ENCODE measurements at places on chromosomes 13 and 19.

GRCh38 chr19:49896863-49897621, at the start of gene IL4I1:
IL4I1 (minus strand) TSS chr19:49896887; CDS start chr19:49896160, 727 bp downstream.
- peak; percentile 53 for DNase-seq

GRCh38 chr13:46543287-46543686, 9.7 kb upstream of the LRCH1 start:
- no peak for DNase-seq

GRCh38 chr19:42431486-42431885, 4.3 kb upstream of the LIPE start:
- DNase-seq = no peak

DNA sequence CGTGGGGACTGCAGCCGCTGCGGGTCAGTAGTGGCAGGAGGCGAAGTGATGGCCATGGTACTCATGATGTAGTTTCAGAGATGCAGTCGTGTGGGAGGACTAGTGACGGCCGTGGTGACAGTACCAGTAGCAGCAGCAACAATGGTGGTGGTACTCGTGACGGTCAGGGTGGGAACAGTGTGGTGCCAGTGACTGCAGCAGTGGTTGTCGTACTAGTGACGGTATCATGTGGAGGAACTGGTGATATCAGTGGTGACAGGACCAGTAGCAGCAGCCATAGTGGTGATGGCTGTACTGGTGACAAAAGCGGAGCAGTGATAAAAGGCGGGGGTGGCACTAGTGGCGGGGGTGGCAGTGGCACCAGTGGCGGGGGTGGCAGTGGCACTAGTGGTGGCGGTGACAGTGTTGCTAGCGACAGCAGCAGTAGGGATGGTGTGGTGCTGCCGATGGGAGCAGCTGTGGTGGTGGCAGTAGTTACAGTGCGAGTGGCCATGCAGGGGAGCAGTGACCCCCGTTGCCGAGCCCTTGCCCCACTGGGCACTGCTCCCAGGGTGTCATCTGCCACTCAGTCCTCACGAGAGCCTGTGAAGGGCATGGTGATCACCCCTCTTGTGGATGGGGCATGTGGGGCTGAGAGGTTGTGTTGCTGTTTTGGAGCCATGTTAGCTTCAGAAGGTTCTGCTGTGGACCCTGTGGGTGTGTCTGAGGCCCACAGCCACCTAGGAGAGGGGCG, 22.7 kb downstream of the ADPRHL1 start:
- DNase-seq = no peak

DNA sequence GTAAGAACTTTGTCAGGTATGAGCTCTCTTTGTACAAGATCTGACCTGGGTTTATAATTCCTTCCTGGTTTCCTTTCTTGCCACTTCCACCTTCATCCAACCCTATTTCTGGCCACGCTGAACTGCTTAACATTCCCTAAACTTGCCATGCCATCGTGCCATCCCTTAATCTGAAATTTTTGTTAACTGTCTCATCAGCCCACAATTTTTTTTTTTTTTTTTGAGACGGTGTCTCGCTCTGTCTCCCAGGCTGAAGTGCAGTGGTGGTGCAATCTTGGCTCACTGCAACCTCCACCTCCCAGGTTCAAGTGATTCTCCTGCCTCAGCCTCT, 144.6 kb downstream of the GGACT start:
- no peak for DNase-seq

- DNase-seq = no peak
Observed at GRCh38 chr19:43651758-43652545, 12.3 kb upstream of the CADM4 start.

GRCh38 chr13:82407321-82407720, 1475.0 kb downstream of the SLITRK1 start:
- no peak for DNase-seq

- no peak for DNase-seq
Observed at GRCh38 chr19:14073925-14074838, 1.6 kb downstream of the MISP3 start.

GRCh38 chr19:50725218-50725910, 2.2 kb downstream of the CLEC11A start:
- no peak for DNase-seq

DNA sequence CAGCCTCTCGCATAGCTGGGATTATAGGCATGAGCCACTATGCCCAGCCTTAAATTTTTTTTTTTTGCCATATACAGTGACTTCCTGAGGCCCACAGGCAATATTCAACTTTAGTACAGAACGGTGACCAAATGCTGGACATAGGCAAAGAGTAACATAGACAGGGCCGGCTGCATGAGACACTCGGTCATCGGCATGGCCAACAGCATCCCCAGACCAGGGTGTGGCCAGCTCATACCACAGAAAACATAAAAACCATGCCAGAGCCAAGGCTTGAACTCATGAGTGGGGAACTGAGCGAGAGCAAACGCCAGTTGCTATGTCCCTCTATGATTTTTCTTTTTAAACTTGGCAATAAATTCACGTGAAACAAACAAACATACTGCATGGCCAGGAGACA, 17.0 kb downstream of the KANK2 start:
- no peak for DNase-seq

DNA sequence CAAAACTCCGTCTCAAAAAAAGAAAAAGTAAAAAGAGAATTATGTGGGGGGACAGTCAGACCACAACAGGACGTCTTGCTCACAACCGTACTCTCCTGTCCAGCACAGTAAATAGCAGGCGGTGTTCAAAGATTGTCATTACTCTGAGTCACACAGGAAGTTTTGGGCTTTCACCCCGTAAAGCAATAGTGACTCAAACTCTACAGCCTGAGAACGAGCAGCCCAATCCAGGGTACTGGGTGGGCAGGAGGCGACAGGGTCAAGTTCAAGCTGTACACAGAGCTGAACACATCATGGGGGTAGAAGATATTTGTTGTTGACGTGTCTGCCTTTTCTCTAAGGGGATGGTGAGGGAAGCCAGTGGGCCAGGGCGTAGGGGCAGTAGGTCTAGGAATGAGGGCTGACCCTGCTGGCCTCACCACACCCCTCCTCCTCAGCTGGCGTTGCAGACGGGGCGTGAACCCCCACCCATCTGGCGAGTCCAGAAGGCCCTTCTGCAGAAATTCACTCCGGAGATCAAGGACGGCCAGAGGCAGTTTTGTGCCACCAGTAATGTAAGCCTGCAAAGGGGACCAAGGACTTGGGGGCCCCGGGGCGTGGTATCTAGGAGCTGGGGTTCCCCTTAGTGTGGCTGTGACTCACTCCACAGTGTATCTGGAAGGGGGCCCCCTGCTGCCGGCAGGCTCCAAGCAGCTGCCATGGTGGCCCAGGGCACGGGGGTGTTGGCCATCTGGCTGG, 23.3 kb downstream of the PRR12 start:
- DNase-seq = no peak

DNA sequence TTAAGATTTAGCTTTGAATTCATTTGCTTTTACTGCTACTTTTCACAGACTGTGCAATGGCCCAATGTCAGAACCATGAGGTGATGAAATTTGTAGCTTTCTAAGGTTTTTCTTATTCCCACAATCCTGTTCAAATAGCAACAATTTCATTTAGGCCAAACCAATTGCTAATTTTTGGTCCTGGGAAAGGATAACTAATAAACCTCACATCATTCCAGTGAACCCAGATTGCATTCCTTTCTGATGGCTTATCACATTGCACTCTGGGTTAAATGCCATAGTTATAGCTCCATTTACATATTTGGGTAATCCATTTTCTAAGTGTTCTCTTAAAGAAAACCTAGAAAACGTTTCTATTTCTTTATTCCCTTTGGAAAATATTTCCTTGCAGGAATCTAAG, 22.9 kb upstream of the POMP start:
- DNase-seq = no peak

DNA sequence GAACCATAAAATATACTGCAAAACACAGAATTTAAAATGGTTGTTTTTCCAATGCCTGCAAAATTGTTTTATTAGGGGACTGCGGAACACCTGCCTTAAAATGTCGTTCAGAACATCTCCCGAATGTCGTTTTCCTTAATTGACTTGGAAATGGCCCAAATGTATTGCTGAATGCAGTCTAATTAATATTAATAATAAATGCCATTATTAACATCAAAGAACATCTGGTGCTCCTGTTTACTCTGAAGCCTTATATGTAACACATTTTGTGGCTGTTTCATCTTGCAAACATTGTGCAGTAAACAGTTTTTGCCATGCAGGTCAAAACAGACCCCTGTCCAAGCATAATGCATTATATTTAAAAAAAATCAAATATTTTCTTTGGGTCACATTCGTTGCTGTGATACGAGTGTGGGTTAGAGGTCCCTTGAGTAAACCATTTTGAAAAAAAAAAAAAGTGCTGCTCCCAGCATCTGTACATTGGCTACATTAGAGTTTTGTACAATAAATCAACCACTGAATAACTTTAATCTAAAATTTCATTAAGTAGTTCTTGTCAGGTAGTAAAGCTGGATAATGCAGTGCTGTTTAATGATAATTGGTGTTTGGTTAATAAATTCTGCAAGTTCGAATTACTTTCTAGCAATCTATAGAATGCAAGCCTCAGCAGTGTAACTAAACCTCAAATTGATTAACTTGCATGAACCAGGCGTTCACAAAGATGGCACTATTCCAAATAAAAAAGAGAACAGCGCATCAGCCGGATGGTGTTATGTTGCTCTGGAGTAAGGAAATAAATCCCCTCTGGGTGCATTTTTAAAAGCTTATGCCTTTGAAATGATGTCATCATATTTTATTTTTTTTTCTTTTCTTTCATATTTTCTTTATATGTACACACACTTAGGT, 140.2 kb downstream of the ZNF536 start:
- no peak for DNase-seq

- no peak for DNase-seq
Observed at GRCh38 chr13:107373551-107373950, 805.6 kb upstream of the ARGLU1 start.

DNA sequence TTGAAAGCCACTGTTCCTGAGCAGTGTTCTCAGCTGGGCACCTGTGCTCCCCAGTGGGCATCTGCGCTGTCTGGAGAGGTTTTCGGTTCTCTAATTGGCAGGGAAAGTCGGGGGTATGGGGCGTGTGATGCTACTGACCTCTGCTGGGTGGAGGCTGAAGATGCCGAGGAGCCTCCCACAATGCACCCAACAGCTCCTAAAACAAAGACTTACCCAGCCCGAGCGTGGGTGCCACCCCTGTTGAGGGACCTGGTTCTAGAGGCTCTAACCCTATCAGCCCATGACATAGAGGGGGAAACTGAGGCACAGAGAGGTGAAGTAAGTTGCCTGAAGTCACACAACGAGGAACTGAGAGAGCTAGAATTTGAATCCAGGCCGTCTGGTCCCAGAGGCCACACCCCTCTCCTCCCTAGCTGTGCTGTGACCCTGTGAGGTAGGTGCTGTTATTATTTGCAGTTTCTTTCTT, 2.3 kb downstream of the SPACA4 start:
- no peak for DNase-seq

DNA sequence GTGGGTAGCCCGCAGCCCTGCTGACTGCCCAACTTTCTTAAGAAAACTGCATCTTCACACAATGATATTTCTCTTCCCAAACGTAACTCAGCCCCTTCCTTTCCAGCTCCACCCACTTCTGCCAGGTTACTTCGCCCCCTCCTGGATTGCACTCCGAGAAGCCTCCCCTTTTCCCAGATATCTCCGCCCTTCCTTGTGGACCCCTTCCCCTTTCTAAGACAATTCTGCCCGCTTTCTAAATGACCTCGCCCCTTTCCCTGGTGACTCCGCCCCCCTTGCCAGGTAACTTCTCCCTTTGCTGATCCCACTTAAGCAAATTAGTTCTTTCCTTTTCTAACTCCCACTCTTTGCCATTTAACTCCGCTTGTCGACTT, 2.6 kb downstream of the VSIG10L start:
- no peak for DNase-seq

DNA sequence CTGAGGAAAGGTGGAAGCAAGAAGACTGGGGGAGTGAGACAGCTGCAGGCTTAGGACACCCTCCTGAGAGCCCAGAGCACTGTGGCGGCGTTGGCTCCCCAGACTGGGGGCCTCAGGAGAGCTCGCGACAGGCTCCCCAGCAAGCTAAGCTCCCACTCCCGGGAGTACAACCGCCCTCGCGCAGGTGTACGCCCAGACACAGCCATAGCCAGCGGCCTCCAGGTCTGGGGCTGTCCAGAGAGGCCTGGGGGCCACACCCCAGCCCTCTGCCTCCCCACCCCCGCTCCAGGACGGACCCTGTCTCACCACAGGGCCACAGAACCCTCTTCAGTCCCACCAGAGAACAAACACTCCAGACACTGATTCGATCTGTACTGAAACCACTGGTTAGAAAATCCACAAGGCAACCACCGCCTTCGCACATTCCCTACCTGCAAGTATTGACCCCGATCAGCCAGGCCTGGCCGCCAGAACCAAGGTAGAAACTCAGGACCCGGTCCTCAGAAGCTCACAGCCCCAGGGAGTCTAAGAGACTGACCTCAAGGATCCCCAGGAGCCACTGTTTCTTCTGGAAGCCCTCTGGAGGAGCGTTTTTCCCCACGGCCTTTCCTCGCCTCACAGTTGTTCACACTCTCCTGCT, 16.3 kb downstream of the ZIC5 start:
- no peak for DNase-seq

- DNase-seq = no peak
Observed at GRCh38 chr13:70529652-70530051, 421.4 kb upstream of the KLHL1 start.

DNA sequence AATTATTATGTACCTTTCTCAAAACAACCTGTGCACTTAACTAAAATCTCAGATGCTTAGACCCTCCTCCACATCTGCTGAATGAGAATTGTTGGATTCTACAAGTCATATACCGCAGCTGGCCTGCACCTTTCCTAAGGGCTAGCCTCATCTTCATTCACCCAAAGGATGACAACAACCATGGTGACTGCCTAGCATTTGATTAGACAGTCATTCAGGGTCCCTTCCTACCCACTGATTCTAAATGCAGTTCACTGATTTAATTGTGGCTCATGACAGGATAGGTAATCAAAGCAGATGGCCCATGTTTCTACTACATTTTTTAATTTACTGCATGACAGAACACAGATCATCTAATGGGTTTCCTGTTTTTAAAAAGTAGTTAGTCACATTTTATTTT, 551.9 kb upstream of the SLC10A2 start:
- DNase-seq = no peak

GRCh38 chr19:39929750-39930149, 4.7 kb downstream of the FCGBP start:
- DNase-seq = no peak

DNA sequence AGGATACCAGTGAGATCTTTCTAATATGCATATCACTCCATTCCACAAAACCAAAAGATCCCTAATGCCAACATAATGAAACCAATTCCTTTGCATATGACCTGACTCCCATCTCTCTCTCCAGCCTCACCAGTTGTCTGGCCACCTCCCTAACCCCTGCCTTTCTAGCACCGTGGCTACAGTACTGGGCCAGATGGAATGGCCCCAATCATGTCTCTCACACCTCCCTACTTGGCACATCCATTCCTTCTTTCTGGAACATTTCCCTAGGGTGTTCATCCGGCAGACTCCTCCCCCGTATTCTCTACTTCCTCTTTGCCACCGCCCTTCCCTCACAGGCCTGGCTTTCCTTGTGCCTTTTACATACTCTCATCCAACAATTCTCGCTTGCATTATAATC, 62.0 kb downstream of the GPALPP1 start:
- DNase-seq = no peak

- no peak for DNase-seq
Observed at GRCh38 chr13:93603043-93603442, 376.4 kb downstream of the GPC6 start.
